ENCODE measurements at places on chromosomes 5 and 9.
A peak's percentile ranks its signal among the peaks of the same experiment; 100 is the strongest.

- no peak for DNase-seq
Measured at GRCh38 chr5:174624733-174625522, 99.5 kb upstream of the MSX2 start.

- no peak for DNase-seq
Measured at GRCh38 chr5:68049053-68049713, 166.4 kb upstream of the PIK3R1 start.

DNA sequence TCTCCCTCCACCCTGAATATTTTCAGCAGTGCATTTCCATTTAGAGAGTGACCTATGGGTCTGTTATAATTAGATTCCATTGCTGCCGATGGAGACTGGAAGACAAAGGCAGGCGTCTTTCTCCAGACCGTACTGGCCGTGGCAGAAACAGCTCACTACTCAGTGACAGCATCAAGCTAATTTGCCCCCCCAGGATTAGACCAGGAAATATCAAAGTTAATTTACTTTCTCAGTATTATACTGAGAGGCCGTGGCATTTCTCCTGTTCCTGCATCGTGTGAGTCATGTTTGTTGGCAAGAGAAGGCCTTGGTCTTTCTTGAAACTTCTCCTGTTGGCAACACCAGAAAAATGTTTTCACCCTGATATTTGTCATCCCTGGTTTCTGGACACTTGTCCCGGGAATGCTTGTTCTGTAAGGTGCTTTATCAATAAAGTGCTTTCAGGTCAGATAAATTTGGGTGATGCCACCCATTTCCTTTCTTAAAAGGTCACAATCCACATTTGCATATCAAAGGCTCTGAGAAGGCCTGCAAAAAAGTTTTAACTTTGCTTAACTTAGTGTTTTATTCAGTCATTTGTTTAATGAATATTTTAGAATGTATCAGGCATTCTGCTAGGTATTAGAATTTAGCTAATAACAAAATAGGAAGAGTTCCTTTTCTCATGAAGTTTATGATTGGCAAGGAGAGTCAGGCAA, 28.4 kb downstream of the SV2C start:
- DNase-seq: no peak

GRCh38 chr5:127820910-127821553, 117.8 kb downstream of the CCDC192 start:
- no peak for DNase-seq

GRCh38 chr9:95078511-95078910, 239.0 kb downstream of the FANCC start:
- peak; percentile 73 for DNase-seq

GRCh38 chr9:38212016-38212415, 143.0 kb upstream of the SHB start:
- no peak for DNase-seq

- DNase-seq: no peak
Measured at GRCh38 chr5:12023614-12024241, 119.5 kb upstream of the CTNND2 start.

GRCh38 chr9:71821405-71821804, 53.1 kb upstream of the CEMIP2 start:
- DNase-seq: no peak

- no peak for DNase-seq
Measured at GRCh38 chr5:96293966-96294883, 138.8 kb downstream of the PCSK1 start.

DNA sequence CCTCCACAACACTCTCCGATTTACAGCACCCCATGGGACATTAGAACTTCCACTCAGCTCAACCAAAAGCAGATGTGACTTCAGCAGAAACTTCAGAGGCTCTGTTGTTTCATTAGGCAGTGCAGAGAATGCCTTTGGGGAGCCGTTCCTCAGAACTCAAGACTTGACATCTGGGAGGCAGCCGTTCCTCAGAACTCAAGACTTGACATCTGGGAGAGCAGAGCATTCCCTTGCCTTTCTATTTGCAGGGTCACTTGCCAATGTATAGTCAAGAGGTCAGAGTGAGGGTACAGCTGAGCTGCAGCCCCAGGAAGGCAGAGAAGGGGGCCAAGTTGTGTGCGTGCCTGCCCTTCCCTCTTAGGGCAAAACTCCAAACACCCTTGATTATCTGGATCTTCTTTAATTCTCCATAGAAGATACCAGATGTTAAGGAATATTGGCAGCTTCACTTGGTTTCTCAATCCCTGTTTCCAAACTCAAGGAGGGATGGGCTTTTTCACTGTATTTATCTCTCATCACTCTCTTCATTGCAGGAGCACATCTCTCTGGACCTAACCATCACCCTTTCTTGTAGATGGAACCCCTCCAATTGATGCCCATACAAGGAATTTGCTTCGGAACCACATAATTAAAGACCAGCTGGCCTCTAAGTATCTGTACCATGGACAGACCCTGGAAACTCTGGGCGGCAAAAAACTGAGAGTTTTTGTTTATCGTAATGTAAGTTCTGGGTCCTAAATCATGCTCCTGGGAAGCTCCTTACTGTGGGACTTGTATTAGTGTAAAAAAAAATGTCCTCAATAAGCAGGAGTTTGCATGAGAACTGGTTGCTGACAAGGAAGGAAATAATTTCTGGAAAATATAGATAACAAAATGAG, 25.6 kb downstream of the TGFBI start:
- DNase-seq: no peak

- DNase-seq: no peak
Measured at GRCh38 chr9:113311961-113312360, 8.8 kb upstream of the RNF183 start.

- no peak for DNase-seq
Measured at GRCh38 chr5:85472749-85473148, 1088.1 kb upstream of the EDIL3 start.

- DNase-seq: peak; percentile 94
Measured at GRCh38 chr5:124651663-124652513, 94.6 kb downstream of the ZNF608 start.

GRCh38 chr9:138052322-138052615, 174.7 kb downstream of the CACNA1B start:
- DNase-seq: peak; percentile 36

DNA sequence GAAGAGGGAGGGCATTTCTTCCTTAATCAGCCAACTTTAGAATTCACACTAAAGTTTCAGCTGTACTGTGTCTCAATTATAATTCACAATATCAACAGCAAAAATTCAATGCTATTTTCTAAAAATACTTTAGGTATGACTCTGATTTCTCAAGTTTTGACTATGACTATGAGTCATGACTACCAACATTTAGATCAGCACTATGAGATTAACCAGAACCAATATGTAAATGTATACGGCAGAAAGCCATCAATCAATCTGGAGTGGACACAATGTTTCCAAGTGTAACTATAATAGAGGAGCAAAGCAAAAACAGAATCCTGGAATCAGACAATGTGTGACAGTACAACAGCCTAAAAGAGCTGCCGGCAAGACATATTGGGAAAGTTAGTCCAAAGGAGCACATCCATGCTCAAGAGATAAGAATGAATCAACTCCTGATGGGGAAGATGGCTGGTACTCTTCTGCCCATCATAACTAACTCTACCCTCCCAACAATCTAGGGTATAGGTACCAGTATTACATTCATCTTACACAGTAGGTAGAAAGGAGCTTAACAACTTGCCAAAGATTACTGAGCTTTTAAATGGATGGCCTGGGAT, 294.4 kb downstream of the SEMA5A start:
- DNase-seq: no peak

DNA sequence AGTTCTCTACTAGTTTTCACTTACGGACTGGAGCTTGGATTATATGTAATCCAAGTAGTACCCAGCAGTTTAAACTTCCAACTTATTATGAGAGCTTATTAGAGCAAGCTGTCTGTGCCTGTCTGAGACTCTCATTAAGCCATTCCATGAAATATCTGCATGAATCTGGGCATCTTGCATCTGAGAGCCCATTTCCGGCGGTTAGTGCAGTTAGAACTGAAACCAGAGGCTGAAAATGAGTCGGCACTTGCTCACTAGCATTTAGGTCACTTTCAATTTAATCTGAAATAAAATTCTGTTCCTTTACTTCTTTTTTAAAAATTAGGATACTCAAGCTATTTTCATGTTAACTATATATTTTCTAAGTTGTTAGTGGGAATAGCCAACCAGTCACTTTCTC, 102.2 kb downstream of the MEGF10 start:
- no peak for DNase-seq

- DNase-seq: no peak
Measured at GRCh38 chr9:103997856-103998370, 96.2 kb upstream of the SMC2 start.

- no peak for DNase-seq
Measured at GRCh38 chr9:124263800-124264426, 6.2 kb downstream of the NEK6 start.

DNA sequence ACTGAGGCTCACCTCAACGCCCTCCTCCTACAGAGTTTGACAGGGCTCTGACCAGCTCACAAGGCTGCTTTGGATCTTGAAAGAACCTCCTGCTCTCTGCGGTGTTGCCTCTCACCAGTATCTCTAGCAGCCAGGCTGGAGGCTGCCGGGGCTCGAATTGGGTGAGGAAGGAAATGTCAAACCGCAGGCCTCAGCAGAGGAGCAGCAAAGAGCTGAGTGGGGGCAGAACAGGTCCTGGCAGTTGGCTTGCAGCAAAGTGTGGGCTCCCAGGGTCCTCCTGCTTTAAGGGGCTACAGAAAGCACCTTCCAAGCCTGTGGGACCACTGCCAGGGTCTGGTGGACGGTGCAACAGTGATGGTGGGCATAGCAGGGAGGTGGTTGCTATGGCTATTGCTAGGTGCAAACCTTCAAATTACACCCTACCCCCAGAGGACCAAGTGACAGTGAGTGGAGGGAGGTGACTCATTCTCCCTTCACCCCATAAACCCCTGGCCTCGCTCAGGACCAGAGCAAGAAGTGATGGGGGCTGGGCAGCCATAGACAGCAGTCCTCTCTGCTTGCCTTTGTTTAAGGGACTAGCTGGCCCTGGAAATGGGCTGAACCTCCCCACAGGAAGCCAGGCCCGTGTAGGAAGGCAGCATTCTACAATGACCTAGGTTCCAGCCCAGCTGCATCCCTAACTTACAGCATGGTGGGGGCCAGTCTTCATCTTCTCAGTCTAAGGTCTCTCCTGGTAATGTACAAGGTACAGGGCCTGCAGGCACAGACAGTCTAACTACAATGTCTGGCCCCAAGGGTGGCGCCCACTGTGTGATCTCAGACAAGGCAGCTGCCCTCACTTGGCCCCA, 18.7 kb downstream of the LCP2 start:
- DNase-seq: peak; percentile 89

- no peak for DNase-seq
Measured at GRCh38 chr9:128113526-128114325, 13.8 kb downstream of the PTGES2 start.

GRCh38 chr5:90855296-90856010, 296.9 kb downstream of the ADGRV1 start:
- no peak for DNase-seq

GRCh38 chr5:161134956-161135355, 282.9 kb upstream of the ATP10B start:
- DNase-seq: no peak

- no peak for DNase-seq
Measured at GRCh38 chr9:116789081-116789480, 102.0 kb downstream of the TRIM32 start.

DNA sequence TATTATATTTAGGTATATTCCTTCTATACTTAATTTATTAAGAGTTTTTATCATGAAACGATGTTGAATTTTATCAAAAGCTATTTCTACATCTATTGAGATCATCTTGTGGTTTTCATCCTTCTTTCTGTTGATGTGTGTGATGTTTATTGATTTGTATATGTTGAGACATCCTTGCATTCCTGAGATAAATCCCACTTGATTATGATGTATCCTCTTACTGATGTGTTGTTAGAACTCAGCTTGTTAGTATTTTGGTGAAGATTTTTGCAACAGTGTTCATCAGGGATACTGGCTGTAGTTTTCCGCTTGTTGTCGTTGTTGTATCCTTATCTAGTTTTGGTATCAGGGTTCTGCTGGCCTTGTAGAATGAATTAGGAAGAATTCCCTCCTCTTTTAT, 213.6 kb downstream of the GDNF start:
- no peak for DNase-seq

DNA sequence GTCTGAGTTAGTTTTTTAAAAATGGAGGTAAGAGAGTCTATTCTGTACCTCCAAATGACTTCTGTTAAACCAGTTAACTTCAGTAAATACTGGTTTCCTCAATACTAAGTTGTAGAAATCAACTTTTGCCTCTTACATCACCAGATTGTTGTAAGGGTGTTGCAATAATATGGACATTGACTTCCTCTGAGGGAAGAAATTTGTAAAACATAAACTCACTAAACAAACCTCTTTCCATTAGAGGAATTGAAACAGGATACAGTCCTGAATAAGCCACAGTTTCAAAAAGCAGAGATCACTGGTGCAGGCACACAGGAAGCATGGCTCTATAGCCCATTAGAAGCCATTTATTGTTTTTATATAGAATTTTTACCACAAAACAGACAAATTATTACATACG, 32.7 kb upstream of the SLCO6A1 start:
- no peak for DNase-seq

- no peak for DNase-seq
Measured at GRCh38 chr9:133347515-133347984, 381 bp downstream of the MED22 start.

GRCh38 chr5:72071906-72072305, 35.4 kb upstream of the MAP1B start:
- DNase-seq: no peak

DNA sequence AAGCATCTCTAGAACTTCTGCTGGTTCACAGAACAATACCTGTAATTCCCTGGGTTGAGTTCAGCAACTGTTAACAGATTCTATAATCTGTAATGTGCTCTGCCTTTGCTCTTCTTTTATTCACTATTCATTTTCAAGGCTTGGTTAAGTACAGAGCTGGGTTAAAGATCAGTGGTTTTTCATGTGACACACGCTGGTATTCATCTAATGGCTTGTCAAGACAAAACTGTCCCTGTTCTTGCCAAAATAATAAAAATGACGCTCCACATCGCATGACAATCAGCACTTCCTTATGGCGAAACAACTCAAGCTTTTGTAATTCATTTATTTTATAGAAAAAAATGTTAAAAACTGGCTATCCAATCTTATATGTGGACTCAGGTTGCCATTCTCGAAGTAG, 137.9 kb downstream of the BNC2 start:
- no peak for DNase-seq

DNA sequence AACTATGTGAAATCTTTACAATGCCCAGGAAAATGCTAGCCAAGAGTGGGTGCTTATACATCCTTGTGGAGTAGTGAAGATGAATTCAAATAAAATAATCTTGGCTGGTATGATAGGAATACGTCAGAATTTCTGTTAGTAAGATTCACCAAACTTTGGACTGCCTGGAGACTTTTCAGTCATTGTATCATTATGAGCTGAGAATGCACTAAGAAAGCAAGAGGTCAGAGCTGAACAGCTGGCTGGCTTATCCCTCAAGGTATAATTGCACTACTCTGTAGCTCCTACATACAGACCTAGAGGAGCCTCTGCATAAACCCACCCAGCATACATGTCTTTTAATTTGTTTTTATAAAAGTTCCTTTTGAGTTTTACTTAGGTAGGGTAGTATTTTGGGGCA, 568.5 kb upstream of the RIOK2 start:
- no peak for DNase-seq

DNA sequence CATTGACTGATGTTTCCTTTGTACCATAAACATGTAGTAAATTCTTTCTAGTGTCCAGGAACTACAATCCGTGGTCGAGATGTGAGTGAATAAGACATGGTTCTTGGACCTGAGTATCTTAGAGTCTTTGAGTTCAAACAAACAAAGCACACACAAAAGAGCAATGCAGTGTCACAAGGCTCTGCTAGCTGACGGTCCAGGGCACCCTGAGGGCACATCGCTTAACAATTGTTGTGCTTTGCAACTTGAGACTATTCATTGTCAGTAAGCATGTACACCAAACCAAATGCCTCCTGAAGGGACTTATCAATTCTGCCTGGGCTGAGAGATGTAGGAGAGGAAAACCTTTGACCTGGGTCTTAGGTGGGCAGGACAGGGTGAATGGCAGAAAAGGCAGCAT, 84.8 kb downstream of the CAMK4 start:
- DNase-seq: no peak
